ENCODE measurements at places on chromosomes 1 and 21.

GRCh38 chr1:234920136-234920842, 208.3 kb downstream of the TOMM20 start:
- no peak for DNase-seq

DNA sequence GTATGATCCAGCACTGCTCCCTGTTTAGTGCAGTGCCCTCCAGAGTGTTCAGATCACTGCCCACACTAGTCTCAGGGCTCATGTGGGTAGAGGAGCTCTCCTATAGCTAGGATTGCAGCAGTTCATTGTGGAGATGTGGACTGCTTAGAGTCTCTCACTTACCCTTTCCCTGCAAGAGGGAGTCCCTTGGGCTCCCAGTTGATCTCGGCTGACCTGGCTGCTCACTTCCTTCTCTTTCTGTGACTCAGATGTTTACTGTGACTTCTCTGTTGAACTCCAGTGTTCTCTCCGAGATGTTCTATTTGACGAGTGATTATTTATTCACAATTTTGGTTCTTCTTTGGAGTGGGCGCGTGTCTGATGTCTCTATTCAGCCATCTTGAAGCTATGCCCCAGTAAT, 141.9 kb downstream of the PTBP2 start:
- DNase-seq: no peak

- peak; percentile 49 for DNase-seq
These were observed 240.1 kb downstream of the DISC1 start for GRCh38 chr1:231866392-231867331.

- DNase-seq: no peak
These were observed 53.6 kb downstream of the GLUL start for GRCh38 chr1:182337736-182338571.

GRCh38 chr1:9363061-9363471, 70.4 kb downstream of the SPSB1 start:
- no peak for DNase-seq

DNA sequence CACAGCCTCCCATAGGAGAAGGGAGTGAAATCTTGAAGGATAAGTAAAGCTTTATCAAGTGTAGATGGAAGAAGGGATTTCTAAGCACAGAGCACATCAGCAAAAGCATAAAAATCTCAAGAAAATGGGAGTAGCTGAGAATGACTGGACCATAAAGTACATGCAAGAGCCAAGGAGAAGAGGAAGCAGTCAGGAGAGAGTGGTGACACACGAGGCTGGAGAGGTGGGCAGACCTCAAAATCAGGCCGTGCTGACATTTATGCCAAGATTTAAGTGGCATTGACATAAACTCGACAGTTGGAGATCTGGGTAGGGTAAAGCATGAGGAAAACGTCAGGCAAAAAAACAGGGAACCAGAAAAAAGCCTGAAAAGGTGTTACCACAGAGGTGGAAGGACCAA, 62.3 kb downstream of the GFI1 start:
- DNase-seq: no peak

DNA sequence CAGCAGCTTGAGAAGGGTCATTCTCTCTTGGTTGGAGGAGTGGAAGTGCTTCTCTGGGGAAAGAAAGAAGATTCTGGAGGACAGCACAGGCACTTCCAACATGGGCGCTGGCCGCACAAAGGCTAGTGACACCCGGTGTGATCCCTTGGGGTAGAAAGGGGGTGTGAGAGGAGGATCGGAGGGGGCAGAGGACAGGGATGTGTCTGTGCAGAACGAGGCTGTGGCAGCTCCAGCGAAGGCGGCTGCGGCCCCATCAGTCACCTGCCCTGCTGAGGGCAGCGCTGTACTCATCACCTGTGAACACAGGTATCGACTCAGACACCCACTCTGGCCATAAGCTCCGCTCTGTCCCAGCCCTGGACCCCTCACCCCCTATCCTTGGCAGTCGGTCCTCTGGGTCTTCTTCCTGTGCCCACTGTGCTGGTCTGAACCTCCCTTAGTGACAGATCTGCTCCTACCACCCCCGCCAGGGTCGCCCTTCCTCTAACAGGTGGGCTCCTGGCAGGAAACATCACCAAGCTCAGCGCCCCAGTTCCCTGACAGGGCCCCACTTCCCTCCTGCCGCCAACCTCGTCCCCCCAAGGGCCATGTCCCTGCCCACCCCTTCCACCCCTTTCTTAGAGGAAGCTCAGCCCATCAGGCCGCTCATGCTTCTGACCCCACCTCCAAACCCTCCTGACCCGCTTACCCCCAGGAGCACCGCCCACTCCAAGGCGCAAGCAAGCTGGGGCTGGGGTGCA, 20.1 kb downstream of the TP73 start:
- no peak for DNase-seq

DNA sequence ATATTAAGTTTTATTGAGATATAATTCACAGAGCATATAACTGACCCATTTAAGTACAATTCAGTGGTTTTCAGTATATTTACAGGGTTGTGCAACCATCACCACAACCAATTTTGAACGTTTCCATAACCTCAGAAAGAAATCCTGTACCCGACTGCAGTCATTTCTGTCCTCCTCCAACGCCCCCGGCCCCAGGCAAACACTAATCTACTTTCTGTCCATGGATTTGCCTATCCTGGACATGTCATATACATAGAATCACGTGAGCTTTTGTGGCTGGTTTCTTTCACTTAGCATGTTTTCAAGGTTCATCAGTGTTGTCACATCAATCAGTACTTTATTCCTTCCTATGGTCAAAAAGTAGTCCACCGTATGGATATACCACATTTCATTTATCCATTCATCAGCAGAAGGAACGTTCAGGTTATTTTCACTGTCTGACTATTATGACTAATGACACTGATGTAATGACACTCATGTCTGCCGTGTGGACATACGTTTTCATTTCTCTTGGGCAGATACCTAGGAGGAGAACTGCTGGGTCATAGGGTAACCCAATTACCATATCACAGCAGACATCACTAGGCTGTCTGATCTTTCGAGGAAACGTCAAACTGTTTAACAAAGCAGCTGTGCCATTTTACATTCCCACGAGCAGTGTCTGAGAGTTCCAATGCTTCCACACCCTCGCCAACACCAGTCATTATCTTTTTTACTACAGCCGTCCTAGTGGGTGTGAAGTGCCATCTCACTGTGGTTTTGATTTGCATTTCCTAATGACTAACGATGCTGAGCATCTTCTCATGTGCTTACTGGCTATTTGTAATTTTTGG, 30.8 kb downstream of the MRPL37 start:
- DNase-seq: peak; percentile 60

DNA sequence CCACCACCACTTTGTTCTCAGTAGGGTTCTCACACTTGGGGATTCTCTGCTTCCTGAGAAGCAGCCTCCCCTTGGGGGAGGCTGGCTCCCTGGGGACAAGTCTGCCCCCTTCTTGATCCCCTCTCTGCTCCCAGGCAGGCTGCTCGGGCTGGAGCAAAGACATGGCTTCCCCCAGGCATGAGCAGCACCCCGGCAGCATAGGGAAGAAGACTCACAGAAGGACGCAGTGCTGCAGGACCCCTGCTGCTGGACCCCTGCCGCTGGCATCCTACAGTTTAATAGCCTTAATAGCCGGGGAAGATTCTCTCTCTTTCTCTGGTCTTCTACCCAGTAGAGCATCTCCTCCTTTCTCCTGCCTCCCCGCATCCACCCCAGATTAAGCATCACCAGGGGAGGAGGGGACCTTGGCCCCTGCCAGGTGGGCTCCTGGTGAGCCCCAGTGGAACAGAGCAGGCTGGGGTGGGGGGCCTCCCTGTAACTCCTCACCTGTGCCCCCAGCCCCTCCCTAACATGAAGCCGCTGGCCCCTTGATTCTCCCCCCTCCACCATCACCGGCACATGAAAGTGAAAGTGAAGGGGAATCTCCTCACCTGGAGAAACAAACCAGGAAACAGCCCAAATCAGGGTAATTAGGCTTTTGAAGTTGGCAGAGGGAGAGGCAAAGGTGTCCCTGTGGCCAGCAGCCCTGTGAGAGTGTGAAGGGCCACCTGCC, 2.5 kb downstream of the WNT3A start:
- no peak for DNase-seq

- no peak for DNase-seq
These were observed 585.7 kb upstream of the CAMK1G start for GRCh38 chr1:208997726-208998312.

- no peak for DNase-seq
These were observed 204.7 kb downstream of the KAZN start for GRCh38 chr1:14803002-14803789.

DNA sequence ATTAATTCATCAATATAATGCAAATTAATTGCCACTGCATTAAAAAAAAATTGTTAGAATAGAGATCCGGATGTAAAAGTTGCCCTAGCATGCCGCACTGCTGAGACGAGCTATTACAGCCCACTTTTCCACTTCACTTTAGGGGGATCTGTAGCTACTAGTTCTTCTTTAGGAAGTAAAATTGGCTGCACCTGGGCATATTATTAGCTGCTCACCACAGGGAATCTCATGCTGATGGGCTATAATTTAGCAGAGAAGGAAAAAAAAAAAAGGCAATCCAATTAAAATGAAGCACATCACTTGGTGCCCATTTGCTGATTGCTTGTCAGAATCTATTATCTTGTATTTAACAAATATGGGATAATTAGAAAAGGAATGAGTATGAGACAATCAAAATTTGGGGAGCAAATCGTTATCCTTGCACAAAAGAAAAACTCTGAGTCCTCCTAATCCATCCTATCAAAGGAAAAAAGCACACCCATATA, 233.4 kb downstream of the DSCAM start:
- DNase-seq: no peak

DNA sequence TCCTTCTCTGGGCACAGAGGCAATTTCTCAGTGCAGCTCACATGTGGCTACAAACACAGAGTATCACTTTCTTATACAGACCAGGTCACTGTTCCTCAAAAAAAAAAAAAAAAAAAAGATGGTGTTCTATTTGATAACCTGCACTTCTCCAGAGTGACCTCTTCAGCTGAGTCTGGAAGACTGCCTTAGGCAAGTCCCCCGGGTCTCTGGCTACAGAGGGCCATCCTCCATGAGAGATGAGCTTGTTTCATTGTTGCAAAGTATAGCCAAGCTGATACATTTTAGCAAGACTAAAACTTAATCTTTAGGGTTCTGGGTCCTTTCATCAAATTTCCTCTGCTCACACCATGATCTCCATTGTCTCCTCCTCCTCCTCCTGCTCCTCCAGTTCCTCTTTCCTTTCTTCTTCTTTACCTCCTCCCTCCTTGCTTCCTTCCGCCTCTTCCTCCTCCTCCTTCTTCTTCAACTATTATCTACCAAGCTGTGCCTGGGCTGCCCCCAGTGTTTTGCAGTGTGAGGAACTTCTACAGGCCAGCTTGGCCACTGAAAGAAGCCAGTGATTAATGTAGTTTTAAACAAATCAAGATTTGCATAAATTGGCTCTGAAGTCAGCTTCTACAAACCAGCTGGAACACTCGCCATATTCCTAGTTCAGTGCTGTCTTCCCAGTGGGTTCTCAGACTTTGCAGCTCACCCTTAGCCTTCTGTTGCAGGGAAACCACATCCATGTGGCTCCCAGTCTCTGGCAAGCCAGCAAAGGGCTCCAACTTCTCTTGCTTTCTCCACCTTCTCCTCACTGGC, 139.4 kb downstream of the RUNX1 start:
- no peak for DNase-seq

DNA sequence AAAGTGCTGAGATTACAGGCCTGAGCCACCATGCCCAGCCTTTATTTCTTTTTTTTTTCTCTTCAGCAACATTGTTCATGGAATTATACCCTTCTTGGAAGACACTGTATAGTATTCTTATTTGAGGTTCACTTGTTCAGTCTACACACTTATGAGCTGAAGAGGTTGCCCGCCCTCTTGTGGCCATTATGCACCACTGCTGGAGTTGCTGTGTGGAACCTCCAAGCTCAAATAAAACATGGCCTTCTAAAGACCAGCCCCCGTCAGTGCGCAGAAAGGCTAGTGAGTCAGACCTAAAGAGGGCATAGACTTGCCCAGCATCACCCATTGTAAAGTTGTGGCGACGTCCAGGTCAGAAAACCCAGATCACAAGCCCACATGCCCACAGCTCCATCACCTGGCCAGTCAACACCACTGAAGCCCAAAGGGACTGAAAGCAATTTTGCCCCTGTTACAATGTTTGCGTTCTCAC, 20.4 kb downstream of the LURAP1 start:
- peak; percentile 71 for DNase-seq

- no peak for DNase-seq
These were observed 105.0 kb upstream of the ARTN start for GRCh38 chr1:43828574-43828973.

- DNase-seq: no peak
These were observed 56.3 kb downstream of the ITGB3BP start for GRCh38 chr1:63466759-63467158.

DNA sequence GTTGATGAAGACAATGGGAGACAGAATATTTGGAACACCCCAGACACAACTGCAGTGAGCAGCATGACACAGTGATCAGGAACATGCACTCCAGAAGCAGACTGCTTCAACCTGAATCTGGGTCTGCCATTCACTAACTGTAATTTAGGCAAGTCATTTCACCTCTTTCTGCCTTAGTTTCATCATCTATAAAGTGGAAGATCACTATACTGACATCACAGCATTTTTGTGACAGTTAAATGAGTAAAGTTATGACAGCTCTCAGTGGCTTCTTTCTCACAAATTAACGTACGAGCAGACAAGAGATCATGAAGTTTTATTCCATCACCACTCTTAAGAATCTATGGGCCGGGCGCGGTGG, 14.3 kb downstream of the LRRC41 start:
- no peak for DNase-seq
